ENCODE measurements at places on chromosomes 13 and 19.
A peak's percentile ranks its signal among the peaks of the same experiment; 100 is the strongest.

GRCh38 chr13:50358231-50359040 lies 343.2 kb downstream of the KCNRG start:
- no peak for DNase-seq

DNA sequence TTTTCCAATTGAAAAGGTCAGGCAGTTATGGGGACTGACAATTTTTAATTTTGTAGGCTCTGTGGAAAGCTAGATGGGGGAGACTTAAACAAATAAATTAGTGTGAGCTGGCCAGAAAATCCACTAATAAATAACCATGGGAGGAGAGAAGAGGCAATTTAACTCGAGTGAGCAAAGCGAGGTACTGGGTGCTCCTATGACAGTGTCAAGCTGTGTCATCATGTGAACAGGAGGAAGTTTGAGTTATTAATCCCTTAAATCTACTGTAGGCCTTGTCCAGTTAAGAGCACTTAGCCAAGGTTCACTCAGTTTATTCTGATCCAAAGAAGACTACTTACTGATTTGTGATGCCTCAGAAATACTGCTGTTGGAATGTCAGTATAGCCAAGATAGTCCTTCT lies 122.8 kb downstream of the OXGR1 start:
- no peak for DNase-seq

DNA sequence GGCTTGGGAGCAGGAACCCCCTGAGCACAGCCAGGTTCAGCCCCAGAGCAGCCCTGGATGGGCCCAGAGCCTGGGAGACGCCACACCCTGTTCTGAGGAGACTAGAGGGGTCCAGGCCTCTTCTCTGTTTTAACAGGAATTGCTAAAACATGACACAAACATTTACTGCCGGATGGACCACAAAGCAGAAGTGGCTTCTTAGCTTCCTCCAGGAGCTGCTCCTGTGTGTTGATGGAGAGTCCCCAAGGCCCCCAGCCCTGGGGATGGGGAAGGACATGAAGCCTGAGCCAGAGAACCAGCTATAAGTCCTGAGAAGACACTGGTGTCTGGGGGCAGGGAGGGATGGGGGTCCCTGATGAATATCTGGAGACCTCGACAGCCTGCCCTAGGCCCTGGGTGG lies 14.6 kb downstream of the CEACAM3 start:
- DNase-seq = no peak

DNA sequence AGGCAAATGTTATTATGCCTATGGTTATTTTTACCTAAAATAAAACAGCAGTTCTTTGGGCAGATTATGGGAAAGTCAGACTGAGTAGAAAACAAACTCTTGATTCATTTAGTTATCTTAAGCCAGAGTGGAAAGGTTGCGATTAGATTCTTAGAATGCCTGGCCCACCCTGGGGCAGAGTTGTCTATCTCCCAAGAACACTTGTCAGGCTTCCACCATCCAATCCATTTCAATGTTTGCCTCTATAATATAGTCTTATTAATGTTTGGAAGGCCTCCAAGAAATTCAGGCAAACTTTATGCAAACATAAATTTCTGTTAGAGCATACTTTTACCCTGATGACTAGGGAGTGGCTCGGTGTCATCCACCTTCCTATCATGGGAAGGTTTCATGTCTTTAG lies 207.0 kb downstream of the SLITRK6 start:
- no peak for DNase-seq

DNA sequence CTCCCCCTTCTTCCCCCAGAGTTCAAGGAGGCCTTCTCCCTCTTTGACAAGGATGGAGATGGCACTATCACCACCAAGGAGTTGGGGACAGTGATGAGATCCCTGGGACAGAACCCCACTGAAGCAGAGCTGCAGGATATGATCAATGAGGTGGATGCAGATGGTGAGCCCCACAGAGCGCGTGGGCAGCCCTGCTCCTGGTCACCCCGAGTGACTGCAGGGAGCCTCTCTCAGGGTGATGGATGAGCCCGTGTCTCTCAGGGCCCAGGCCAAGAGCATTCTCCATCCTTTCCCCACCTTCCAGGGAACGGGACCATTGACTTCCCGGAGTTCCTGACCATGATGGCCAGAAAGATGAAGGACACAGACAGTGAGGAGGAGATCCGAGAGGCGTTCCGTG lies 7.0 kb downstream of the CALM3 start:
- no peak for DNase-seq

GRCh38 chr13:42392716-42393572 lies 121.0 kb downstream of the AKAP11 start:
- DNase-seq = no peak

DNA sequence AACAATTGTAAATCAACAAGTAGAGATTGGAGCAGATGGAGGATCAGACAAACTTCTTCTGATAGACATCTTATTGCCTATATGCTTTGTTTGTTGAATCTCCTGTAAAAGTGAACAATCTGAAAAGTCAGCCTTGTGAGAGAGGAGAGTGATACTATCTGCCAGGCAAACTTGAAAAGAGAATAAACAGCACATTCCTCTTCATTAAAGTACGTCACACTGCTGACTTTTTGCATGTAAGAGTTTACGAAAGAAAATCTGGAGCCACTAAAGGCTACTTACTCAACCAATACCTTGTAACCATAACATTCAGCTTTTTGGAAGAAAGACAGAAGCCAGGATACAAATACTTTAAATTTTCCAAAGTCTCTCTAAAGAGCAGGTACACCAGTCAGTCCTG lies 42.5 kb downstream of the EDNRB start:
- no peak for DNase-seq

DNA sequence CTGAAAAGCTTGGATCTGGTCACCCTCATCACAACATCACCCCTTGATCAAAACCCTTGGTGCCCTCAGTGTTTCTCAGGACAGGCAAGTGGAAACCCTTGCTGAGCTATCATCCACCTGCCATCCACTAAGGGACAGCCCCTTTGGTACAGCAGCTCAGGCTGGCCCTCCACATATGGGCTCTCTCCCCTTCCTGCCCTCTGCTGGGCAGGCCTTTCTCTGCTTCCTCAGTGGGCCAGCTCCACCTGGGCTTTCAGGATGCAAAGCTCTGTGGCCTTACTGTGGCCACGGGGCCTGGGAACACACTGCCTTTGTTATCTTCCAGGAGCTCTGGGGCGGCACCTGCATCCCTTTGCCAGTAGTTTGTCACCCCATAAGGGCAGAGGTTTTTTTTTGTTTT lies 4.9 kb downstream of the SUGP1 start:
- DNase-seq = no peak

DNA sequence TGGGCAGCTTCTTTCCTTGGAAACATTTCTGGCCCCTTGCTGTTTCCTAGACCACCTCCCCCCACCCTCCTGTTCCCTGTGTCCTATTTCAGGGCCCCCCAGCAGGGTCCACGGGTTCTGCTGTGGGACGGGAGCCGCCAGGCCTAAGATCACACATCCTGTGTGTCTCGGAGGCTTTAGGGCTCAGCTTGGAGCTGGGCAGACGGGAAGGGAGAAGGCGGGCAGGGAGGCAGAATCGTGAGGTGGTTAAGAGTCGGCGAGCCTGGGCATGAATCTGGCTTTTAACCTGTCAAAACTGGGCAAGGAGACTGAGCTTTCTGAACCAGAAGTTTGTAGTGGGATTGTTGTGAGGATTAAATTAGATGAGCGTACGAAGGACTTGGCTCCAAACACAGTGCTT lies 4.8 kb downstream of the KCNC3 start:
- DNase-seq = no peak

DNA sequence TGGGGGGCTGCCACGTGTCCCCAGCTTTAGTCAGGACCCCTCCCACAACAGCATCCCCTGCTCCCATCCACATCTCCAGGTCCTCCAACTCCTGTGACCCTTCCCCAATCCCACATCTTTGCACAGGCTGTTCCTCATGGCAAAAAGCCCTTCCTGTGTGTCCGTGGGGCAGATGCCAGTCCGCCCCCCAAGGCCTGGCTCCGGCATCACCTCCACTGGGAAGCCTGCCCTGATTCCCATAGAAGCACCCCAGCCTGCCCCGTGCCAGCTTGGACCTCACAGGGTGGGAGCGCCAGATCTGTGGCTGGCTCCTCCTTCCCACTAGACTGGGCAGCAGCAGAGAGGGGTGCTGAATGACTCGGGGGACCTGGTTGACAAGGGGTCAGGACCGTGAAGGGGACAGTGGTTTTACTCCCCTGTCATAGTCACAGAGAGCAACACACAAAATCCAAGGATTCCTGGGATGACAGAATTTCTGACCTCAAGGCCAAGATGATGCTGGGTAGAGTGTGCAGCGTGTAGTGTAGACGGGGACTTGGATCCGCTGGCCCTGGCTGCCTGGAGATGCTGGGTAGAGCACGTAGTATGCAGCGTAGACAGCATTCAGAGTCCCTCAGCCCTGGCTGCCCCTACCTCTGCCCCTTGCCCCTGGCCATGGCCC lies 13.3 kb downstream of the KLF2 start:
- no peak for DNase-seq

GRCh38 chr13:112885782-112886268 lies 83.2 kb upstream of the MCF2L start:
- DNase-seq = peak; percentile 64

GRCh38 chr13:85091631-85092234 lies 707.5 kb downstream of the SLITRK6 start:
- DNase-seq = no peak

- DNase-seq = no peak
Measured at GRCh38 chr13:44030615-44031014, 150.9 kb downstream of the LACC1 start.

DNA sequence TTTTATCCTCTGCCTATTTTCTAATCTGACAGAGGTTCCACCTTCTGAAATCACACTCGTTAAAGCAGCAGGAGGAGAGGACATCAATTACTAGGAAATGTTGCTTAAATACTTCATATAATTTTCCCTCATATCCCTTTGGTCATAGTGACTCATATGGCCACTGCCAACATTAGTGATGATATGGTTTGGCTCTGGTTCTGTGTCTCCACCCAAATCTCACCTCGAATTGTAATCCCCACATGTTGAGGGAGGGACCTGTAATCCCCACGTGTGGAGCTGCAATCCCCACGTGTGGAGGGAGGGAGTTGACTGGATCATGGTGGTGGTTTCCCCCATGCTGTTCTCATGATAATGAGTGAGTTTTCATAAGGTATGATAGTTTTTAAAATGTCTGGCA lies 618.4 kb upstream of the SLITRK5 start:
- DNase-seq = no peak

DNA sequence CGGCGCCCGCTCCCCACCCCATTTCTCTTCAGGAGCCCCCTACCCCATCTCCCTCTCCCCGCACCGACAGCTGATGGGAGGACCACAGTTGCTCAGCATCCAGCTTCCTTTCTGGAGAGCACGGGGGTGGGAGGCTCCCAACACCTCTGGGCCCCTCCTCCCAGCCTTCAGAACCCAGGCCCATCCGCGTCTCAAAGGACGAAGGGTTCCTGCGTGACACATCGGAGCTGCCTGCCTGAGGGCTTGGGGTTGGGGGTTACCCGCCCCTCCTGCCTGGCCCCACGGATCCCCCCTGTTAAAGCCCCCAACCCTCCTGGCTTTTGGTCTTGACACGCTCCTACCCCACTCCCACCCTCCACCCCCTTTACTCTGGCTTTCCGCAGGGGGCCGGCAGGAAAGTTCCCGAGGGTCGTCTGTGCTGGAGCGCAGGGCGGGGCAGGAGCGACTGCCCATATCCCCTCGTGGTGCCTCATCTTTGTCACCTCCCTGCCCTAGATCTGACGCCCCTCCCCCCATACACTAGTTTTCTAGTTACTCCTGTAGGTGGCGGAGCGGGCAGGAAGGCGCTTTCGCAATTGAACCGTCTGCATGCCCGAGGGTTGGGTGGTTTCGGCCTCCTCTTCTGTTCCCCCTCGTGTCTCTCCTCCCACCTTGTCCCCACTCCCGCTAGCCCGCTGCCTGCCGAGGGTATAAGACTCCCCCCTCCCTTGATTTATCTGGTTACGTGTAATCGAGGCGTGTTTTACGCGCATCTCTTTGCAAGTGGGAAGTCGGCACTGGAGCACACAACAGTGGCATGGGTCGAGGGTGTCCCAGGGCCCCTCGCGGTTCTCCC lies 924 bp downstream of the TRAPPC5 start:
- peak; percentile 46 for DNase-seq

DNA sequence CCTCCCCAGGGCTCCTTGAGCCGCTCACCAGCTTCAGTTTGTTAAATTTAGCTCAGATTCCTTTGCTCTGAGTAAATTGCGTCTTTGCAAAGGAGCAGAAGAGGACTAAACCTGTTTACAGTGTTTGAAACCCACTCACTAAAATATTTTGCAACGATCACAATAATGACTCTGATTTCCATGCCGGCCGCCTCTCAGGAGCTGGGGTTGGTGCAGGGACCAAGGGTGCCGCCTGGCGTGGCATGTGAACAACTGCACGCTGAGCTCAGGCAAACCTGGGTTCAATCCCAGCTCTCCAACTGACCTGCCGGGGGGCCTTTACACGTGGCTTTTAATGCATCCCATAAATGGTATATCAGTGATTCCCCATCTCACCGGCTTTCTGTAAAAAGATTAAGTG lies 68.7 kb upstream of the CACNA1A start:
- DNase-seq = no peak

- DNase-seq = no peak
Measured at GRCh38 chr19:21482863-21483276, 22.5 kb upstream of the ZNF429 start.

DNA sequence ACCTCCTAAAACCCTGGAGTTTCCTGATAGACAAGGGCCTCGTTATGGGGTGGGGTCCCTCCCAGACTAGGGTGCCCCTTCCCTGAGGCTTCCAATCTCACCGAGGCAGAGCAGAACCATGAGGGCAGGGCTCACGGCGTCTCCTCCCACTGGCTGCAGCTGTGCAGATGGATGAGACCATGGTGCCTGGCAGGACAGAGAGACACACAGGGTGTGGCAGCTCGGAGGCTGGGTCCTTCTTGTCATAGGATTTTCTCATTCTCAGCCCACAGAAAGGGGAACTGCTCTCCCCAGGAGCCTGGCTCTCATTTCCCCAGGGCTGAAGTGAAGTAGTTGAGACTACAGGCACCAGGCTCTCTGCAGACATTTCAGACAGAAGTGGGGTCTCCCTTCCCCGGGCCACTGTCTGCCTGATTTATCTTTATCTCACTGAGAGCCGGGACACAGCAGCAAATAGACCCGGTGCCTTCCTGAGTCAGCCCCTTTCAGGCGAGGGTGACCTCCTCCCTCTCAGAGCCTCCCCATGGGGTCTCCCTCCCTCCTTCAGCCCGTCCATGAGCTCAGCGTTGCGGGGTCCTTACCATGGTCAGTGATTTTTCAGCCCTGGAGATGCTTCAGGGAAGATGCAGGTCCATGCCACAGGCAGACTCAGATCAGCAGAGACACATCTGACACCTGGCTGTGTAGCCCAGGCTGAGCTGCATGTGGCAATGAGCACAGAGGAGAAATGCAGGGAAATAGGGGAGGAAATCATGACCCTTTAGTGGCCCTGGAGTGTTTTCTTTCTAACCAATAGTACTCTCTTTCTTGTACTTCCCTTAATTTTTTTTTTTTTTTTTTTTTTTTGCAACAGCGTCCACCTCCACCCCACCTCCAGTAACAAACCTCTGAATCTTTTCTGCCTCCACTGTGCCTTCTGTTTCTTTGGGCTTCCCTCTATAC lies at the start of gene LILRA5:
Gene LILRA5 (minus strand): TSS at position 731 of the 942 bp plus-strand sequence. CDS start 147 bp downstream, at position 584.
- no peak for DNase-seq

Measured in GM04504 (cell line).